ENCODE measurements at places on chromosomes 1 and 21.

DNA sequence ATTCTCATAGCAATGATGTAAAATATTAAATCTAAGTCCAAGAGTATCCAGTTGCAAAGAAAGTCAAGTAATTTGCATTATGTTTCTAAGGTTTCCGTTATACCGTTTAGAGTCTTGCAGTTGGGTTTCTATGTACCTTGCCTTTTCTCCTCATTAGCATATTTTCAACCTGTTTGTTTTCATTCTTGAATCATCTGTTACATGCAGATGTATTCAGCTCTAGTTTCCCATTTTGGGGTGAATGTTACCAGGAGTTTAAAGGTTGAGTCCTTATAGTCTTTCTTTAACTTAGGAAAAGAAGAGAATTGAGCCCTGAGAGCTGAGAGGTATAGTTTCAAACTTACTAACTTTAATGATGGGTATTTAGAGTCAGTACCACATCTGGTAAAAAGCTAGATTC lies 139.9 kb downstream of the NFIA start:
- no peak for DNase-seq

DNA sequence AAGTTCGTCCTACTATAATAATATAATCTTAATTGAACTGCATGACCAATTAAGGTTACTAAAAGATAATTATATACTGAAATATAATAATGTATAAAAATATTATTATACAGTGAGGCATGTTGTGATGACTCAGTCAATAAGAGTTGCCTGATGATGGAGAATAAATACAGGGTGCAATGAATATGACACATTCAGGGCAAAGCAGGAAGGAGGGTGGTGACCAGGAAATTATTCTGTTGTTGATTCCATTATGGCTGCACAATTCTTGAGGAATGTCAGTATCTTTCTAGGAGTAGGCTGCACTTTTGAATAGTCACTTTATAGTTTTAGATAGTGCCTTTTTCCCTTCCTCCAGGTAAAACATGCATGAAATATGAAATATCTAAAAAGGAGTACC lies 46.4 kb upstream of the RGS21 start:
- peak; percentile 12 for DNase-seq

GRCh38 chr1:162690672-162691434 lies 58.6 kb downstream of the DDR2 start:
- peak; percentile 94 for DNase-seq

GRCh38 chr1:54667797-54668196 lies 26.2 kb downstream of the MROH7 start:
- DNase-seq = no peak

DNA sequence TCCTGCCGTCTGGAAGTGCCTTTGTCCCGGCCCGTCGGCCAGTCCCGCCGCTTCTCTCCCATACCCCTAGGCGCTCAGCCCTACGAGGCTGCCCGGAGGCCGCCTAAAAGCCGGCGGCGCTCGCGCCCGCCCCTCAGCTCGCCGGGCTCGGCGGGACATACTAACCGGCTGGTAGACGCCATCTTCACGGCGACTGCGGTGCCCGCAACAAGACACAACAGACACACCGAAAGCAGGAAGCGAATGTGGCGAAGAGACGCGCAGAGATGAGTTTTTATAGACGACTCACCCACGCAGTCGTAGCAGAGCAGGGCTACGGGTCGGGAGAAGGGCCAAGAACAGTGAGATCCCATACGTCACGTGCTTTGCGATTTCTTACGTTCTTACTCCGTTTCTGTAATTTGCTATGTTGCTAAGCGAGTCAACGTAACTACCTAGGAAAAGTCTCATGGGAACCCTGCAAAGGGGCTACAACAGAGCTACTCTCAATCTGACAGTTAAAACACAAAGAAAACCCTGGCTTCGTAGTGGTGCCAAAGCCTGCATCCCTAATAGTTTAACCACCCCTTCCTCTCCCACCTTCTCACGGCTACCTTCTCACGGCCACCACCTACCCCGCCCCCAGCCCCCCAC lies at the start of gene GTF2B:
Gene GTF2B, minus strand, starts transcription at position 250 of the 633 bp plus-strand sequence. Its CDS starts 68 bp downstream, at position 182.
- DNase-seq = peak; percentile 93

DNA sequence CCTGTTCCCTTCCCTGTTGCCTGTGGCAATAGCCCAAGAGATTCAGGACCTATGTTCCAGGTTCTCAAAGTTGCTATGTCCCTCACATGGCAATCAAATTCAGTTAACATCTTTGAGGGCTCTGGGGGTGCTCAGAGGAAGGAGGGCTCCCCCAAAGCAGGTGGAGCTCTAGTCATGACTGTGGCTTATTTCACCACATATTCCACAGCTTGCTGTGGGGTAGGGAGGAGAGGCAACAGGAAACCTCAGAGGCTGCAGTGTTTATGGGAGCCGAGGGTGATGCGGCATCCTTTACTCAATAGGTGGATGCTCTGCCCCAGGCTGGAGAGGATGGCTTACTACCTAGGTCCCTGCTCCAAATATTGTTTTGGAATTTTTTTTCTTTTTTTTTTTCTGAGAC lies 1.2 kb upstream of the MKNK1 start:
- DNase-seq = no peak

DNA sequence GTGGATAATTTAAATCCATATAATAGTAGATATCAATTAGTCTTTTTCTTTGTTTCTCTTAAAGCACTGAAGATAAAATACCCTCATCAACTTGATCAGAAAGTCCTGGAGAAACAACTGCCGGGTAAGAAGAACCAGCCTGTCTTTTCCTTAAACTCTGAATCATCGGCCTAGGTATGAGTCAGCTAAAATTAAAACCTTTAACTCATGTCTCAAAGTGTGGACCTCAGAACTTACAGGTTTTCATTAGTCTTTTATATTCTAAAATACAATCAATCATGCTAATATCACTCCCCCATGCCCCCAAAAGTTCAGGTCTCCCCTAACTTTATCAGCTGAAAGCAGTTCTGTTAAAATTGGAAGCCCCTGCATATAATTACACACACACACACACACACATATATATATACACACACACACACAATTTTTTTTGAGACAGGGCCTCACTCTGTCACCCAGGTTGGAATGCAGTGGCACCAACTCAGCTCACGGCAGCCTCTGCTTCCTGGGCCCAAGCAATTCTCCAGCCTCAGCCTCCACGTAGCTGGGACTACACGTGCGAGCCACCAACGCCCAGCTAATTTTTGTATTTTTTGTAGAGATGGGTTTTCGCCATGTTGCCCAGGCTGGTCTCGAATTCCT lies 61.3 kb downstream of the B3GALNT2 start:
- peak; percentile 65 for DNase-seq

- no peak for DNase-seq
These were observed 41.3 kb downstream of the COQ8A start for GRCh38 chr1:226981386-226981817.

- DNase-seq = no peak
These were observed 65.8 kb upstream of the ATF3 start for GRCh38 chr1:212542761-212543187.

DNA sequence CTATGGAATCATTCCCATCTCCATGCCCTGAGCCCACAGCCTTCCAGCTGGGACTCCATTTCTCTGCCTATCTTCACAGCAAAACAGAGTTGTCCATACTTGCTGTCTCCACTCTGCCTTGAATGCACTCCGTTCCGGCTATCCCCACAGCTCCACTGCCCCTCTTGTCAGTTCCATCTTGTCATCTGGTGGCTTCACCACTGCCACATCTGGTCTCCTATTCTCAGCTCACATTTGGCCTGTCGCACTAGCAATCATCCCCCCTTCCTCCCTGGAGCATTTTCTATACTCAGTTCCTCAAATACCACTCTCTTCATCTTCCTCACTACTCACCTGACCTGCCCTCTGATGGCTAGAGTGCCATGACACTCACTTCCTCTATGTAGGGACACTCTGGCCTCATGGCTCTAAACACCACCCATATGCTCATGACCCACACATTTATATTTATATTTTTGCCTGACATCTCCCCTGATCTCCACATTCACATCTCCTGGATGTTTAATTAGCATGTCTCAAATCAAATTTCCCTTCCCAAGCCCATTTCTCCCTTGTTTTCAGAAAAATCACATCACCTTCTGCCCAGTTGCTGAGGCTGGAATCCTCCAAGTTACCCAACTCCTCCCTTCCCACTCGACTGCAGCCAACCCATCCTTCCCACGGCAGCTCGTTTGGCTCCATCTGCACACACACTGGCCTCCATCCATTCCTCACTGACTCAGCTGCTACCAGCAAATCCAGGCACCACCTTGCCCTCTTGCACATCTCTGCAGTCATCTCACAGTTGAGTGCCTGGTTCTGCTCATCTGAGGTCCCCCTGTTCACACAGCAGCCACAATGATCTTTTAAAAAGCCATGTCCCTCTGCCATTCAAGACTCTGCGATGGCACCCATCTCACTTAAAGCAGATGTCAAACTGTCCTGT lies 6.1 kb downstream of the ZNF692 start:
- DNase-seq = no peak

GRCh38 chr1:177913762-177914540 lies 55.9 kb downstream of the SEC16B start:
- DNase-seq = peak; percentile 32

GRCh38 chr1:110872745-110873720 lies at the start of gene CD53:
Gene CD53 (plus strand): TSS chr1:110873148. CDS start chr1:110891409, 18,261 bp downstream.
- no peak for DNase-seq

- DNase-seq = peak; percentile 30
These were observed 379.3 kb downstream of the HHIPL2 start for GRCh38 chr1:222168621-222169020.

DNA sequence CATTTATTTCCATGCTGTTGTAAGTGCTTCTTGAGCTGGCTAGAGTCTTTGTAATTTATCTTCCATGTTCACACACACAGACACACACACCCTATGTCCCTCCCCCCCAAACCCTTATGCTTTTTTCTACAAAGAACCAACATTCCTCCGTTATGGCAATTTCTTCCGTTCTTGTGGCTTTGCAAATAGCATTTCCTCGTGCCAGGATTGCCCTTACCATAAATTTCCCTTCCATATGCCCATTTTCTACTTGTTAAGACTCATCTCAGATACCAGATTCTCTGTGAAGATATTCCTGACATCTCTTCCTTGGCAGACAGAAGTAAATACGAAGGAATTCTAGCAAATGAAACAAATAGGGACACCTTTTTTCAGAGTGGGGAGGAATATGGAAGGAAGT lies 26.0 kb downstream of the RALGPS2 start:
- DNase-seq = no peak

- DNase-seq = no peak
These were observed 305.4 kb downstream of the DISC1 start for GRCh38 chr1:231931846-231932454.

DNA sequence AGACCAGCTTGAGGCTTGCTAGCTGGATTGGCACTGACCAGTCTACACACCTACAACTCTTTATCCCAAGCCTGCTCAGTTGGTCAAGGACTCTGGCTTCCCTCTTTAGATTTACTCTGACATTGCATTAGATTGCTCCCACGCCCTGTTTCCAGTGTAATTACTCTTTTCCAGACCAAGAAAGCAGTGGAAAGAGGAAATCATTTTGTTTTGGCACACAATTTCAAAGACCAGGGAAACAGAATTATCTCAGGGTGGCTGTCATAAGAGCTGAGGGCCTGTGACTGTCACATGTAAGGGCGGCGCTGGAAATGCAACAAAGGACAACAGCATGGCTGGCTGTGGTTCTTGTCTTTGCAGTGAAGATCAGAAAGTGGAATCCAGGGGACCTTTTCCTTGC lies 302.7 kb downstream of the HHAT start:
- DNase-seq = no peak

GRCh38 chr1:51605961-51606723 lies 10.8 kb upstream of the OSBPL9 start:
- DNase-seq = no peak

- DNase-seq = peak; percentile 73
These were observed 280.4 kb downstream of the SETD4 start for GRCh38 chr21:35779690-35780570.

GRCh38 chr1:161737625-161738024 lies 12.0 kb upstream of the DUSP12 start:
- no peak for DNase-seq
